Renal cortical epithelial cell (primary cell): ENCODE measurements at places on chromosomes 2 and 18.

- no peak for DNase-seq
These were observed 32.1 kb downstream of the MRPL44 start for GRCh38 chr2:223989206-223989855.

- no peak for DNase-seq
These were observed 24.7 kb upstream of the NMUR1 start for GRCh38 chr2:231554748-231555545.

DNA sequence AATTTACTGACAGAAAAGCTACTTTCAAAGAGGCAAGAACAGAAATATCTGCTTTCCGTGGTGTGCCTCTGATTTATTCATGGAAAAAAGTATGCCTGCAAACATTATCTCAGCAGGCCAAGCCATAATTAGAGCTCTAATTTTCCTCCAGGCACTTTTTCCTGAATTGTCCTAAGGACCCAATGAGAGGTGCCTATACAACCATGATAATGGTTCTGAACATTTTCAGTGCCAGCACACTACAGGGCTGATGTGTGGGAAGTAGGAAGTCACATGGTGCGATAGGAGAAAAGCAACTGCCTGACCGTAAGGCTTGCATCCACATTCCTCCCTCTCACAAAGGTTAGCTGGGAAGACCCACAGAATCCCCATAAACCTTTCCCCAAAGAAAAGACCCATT, 45.9 kb upstream of the EGR4 start:
- no peak for DNase-seq

DNA sequence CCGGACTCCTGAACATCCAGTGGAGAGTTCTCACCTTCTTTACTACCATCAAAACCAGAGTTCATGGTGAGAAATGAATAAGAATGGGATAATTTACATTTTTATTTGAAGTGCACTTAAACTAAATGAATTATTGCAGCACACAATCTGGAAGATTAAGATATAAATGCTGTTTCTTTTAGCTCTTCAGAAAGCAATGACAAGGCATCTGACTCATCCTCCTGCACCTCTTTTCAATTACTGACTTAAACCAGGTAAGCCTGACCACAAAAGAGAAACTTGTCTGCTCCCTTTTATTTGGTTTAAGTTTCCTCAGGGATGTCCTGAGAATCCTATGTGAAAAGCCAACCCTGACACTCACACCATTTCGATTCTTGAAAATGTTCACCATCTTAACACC, 720 bp upstream of the DSC2 start:
- peak; percentile 21 for DNase-seq

DNA sequence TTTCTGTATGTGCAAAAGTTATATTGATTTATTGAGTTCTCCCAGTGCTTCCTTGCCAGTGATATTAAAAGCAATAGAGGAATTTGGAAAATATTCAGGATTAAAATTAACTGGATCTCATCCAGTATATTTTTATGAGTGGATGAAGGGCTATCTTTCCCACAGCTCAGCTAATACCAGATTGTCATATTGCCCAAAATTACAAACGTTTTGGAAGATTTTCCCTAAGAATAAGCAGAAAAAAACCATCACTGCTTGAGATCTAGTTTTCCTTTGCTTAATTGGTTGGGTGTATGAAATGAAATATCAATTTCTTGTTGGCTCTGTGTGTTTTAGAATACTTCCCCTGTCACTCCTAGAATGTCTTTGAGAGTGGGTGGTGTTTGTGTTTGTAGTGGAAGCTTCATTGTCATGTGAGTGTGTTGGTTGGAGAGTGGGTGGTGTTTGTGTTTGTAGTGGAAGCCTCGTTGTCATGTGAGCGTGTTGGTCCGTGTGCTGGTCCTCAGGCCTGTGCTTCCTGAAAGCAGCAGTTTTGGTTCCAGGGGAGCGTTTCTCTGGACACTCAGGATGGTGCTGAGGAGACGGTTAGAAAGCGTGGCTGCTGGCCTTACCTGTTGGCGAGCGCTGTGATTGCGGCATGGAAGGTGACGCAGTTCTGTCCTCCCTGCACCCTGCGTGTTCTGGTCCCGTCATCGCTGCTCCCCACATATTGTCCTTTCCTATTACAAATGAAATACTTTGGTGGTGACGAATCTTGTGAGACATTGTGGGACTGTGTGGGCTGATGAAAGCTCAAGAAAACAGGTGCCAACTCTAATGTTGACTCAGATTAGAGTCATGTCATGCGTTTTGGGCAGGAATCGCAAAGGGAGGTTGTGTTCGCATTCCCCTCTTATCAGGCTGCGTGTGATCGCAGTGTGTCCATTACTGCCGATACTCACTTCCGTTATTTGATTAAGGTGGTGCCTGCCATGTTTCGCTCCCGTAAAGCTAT, 12.4 kb downstream of the ASB1 start:
- peak; percentile 89 for DNase-seq

GRCh38 chr2:71534826-71535225, 81.5 kb downstream of the DYSF start:
- DNase-seq = no peak

GRCh38 chr2:158998551-158999248, 30.3 kb downstream of the TANC1 start:
- DNase-seq = no peak

DNA sequence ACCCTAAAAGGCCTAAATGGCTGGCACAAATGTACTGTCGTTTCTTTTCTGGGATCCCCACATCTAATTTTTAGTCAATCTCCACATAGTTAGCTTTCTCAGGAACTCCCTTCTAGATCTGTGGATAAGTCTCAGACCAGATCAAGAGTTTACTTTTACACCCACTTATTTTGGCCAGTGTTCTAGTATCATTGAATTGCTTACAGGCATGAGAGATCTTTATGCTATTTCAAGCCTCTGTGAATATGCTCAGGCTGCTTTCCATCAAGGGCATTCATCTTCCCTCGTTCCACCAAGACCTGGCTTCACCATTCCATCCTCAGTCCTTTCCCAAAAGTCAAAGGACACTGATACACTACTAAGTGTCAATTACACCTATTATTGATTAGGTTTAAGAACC, 27.8 kb upstream of the SCN1A start:
- no peak for DNase-seq

GRCh38 chr2:238467792-238468191, 41.1 kb downstream of the ASB1 start:
- DNase-seq = no peak

DNA sequence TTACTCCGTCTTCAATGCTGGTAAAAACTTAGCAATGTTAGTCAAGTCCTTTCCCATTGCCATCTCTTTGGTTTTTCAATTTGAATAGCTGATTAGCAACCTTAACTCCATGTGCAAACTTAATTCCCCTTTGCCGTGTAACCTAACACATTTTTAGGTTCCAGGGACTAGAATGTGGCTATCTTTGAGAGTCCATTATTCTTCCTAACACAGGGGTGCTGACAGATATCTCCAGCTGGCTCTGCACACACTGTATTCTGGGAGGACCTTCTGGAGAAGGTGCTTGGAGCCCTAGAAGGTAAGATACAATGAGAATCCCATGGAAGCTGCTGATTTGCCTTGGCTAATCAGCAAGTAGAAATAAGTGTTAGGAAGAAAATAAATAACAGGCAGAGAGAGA, 104.6 kb upstream of the STON1 start:
- no peak for DNase-seq

GRCh38 chr2:20649576-20649975, 1.3 kb downstream of the HS1BP3 start:
- peak; percentile 69 for DNase-seq

DNA sequence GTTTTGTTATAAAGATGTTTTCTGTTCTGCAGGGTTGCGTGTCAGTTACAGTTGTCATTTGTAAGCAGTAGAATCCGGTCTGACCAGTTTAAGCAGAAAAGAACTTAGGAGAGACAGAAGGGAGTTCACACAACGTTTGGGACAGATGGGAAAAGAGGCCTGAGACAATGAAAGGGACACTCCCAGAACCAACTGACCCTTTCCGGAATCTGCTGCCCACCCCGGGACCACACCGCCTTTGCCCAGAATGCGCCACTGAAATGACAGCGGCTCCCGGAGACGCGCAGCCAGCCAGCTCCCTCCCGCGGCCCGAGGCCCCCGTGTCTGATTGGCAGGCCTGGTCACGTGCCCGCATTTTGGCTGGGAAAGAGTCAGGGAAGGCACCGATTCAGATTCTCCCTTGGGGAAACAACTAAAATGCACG, 244.6 kb downstream of the BCL2 start:
- no peak for DNase-seq

GRCh38 chr2:241211276-241211675, 22.8 kb downstream of the ANO7 start:
- no peak for DNase-seq
